Stomach (tissue), 19 donors: ENCODE measurements at places on chromosomes 5 and 9. TPM values are rescaled to one million over a fixed set of nuclear protein-coding genes. Genes with fewer than 3 reads are reported as not detected.

FGFR4 gene
- 16.8 TPM for total RNA-seq

JAK2 gene
- 46.1 TPM for total RNA-seq

PCDHB7 gene
- not detected for total RNA-seq

TAF11L8 gene
- not detected for total RNA-seq

CCDC152 gene
- total RNA-seq: not detected

KIF24 gene
- 3.2 TPM for total RNA-seq
